Left renal pelvis (tissue), 4 donors: ENCODE measurements at places on chromosomes 12 and 14.

- no peak for DNase-seq
These were observed 27.6 kb upstream of the KCNK13 start for GRCh38 chr14:90034156-90034555.

DNA sequence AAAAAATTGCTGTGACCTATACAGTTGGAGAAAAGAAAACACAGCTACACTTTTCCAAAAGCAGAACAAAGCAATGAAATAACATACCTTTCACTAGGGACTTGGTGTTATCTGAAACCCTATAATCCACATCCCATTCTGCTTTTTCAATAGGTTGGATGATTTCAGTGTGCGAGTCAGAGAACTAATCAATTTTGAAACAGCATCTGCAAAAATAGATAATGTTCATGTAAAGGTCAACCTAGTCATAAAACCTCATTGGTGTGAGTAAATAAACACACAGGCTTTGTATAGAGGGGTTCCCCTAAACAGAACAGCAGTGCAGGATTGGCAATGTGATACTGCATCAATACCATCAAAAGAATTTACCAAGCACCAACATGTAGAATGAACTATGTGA, 173.0 kb upstream of the G2E3 start:
- DNase-seq = no peak

DNA sequence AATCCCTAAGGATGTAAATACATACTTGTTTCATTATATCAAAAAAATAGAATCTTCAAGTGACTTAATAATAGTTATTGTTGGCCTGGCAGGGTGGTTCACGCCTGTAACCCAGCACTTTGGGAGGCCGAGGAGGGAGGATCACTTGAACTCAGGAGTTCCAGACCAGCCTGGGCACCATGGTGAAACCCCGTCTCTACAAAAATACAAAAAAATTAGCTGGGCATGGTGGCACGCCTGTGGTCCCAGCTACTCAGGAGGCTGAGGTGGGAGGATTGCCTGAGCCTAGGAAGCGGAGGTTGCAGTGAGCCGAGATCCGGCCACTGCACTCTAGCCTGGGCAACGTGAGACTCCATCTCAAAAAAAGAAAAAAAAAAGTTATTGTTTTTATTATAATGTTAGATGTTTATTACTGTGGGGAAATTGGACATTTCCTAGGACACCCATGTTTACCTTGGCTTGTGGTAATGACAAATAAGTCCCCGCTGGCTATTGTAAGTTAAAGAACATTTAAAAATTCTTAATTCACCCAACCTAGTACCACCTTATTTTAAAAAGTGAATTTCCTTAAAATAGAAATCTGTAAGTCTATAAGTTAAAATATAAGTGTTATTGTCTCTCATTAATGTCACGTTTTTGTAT, 1.8 kb downstream of the USP15 start:
- DNase-seq = no peak

GRCh38 chr12:4246116-4246515, 27.4 kb upstream of the CCND2 start:
- no peak for DNase-seq

GRCh38 chr14:49220492-49220891, 365.7 kb downstream of the RPS29 start:
- DNase-seq = no peak

DNA sequence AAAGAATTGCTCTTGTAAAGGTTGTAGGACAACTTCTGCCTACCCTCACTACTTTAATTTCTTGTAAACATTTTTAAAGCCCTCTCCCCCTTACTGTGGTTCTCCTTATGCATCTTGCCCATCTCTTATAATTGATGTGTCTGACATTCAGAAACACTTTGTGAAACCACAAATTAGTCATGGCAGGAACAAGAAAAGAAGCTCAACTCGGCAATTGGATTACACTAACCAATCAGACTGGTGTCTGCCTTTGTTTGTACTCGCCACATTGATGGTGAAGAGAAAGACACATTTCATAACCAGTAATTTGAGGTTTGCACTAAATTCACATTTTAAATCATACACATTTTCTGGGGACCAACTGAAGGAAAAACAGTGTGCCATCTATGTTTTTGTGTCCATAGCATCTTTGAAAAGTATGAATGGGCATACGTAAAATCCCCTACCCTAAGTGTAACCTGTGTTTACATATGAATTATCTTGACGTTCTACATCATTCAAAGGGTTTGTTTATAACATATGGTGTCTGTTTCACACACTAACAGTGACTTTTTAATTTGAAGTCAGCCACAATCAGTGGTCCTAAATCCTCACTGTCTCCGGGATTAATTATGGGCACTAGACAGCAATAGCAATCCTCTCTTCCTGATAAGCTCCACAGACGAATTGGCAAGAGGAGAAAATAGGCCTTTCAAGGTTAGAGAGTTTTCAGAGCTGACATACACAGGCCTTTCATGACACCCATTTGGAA, 49.9 kb downstream of the OTX2 start:
- no peak for DNase-seq

DNA sequence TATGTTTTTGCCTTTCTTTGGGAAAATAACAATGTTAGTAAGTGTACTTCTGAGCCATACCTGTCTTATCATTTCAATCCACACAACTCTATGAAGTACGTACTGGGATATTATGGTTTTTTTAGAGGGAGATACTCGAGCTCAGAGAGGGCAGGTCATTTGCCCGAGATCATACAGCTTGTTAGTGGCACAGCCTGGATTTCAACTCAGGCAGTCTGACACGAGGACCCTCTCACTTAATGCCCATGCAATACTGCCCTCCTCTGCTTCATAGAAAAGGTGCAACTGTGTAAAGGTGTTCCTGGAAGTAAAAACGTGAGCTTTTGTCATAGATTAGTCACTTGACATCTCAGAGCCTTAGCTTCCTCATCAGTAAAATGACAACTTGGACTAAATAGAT, 128.0 kb downstream of the NDUFA12 start:
- no peak for DNase-seq

- no peak for DNase-seq
These were observed 4.0 kb downstream of the HOXC8 start for GRCh38 chr12:54012631-54013409.
